Activated CD4-positive, alpha-beta T cell treated with anti-CD3 and anti-CD28 coated beads for 48 hours (primary cell): ENCODE measurements at places on chromosomes 1 and 21.
A peak's percentile ranks its signal among the peaks of the same experiment; 100 is the strongest.

DNA sequence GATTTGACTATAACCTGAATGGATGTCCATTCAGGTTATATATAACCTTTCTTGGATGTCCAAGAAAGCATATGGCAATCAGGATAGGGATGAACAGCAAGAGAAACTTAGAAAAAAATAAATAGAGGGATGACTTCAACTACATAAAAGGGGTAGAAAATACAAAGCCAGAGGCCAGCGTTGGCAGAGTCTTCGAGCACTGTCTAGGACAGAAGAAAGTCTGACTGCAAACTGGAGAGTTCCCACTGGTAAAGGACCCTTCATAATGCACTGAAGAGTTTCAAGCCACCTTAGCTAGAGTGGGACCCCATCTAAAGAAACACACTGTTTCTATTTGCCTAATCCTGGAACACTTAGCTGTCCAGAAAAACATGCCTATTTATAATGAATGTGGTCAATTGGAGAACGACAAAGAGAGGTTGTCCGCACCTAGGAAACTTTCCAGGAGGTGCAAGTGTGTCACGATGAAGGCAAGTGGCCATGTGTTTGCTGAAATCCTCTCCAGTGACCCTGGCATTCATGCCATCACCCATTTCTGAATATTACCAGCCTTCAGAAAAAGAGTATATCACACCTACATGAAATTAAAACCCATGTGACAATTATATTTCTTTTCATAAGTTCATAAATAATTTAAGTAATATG, 215.4 kb downstream of the ZNF648 start:
- DNase-seq = no peak

GRCh38 chr1:52947490-52947889, 20.4 kb downstream of the SCP2 start:
- DNase-seq = no peak

DNA sequence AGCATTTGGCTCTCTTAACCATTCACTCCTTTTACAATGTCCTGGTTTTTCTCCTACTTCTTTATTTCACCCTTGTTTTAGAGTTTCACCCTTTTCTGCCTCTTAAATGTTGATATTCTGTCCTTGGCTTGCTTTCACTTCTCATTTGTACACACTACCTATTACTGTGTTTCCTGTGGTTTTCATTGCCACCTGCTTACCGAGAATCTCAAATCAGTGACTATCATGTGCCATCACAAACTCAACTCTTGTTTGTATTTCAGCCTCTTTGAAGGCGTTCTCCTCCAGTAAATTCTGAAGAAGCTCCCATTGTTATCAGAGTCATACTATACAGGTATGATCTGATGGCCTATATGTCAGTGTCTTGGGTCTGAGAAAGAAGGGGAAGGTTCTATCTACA, 65.7 kb downstream of the NPHS2 start:
- no peak for DNase-seq

GRCh38 chr1:168187177-168187576, 8.4 kb downstream of the TIPRL start:
- DNase-seq = no peak

GRCh38 chr1:213714645-213715044, 273.1 kb upstream of the PROX1 start:
- DNase-seq = no peak

DNA sequence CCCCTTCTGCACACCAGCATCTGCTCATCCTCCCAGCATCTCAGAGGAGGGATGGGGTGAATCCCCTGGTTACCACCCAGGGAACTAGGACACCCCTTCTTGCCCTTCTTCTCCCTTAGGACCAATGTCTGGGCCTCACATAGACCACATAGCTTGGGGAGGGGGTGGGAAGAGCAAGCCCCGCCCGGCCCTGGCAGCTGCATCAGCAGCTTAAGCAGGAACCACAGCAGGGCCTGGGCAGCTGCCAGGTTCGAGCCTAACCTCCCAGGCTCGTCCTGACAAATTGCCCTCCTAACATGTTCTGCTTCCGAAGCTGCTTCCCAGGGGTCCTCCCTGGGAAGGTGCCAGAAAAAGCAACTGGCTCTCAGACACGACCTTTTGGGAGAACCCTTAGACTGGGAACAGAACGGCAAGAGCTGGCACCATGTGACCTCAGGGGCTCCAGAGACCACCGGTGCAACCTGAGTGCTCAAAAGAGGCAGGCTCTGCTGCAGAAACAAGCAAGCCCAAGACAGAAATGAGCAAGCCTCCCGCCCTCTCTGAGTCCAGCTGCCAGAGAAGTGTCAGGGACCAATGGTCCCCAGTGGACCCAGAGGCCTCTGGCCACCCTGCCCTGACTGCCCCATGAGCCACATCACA, 18.4 kb upstream of the CLSTN1 start:
- no peak for DNase-seq

DNA sequence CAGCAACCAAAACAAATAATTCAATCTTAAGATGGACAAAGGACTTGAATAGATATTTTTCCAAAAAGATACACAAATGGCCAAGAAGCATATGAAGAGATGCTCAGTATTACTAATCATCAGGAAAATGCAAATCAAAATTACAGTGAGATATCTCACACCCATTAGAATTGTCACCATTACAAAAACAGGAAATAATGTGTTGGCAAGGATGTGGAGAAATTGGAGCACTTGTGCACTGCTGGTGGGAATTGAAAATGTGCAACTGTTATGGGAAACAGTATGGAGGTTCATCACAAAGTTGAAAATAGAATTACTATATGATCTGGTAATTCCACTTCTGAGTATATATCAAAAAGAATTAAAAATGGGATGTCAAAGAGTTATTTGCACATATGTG, 83.2 kb downstream of the SH3GLB1 start:
- DNase-seq = no peak

- peak; percentile 18 for DNase-seq
Observed at GRCh38 chr1:180586671-180587155, 27.9 kb downstream of the OVAAL start.

GRCh38 chr1:172928412-172928811, 122.3 kb downstream of the TNFSF18 start:
- no peak for DNase-seq

DNA sequence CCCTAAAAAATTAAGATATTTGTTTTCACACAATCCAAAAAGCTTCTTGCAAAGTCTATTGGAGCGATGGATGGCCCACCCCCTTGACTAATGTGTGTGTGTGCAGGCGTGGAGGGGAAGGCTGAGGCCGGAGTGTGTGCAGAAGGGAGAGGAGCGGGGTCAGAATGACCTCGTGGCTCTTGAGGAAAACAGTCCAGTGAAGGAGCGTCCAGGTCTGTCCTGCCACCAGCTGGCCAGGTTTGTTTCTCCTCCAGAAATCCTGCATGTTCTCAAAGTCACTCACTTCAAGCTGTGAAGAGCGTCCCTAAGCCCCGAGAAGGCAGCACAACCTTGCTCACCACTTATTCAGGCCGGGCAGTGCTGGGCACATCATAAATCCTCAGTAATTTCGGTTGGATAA, 69.5 kb upstream of the SSX2IP start:
- no peak for DNase-seq

- no peak for DNase-seq
Observed at GRCh38 chr1:202305168-202305567, 36.6 kb downstream of the UBE2T start.

DNA sequence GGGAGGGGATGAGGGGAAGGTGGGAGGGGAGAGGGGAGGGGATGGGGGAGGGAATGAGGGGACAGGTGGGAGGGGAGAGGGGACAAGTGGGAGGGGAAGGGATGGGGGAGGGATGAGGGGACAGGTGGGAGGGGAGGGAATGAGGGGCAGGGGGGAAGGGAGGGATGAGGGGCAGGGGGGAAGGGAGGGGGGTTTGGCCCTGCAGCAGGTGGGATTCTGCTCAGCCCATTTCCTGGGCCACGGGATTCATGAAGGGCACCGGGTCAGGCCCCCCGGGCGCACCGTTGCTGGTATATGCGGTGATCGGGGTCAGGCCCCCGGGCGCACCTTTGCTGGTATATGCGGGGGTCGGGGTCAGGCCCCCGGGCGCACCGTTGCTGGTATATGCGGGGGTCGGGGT, 15.1 kb upstream of the SAMD11 start:
- no peak for DNase-seq

DNA sequence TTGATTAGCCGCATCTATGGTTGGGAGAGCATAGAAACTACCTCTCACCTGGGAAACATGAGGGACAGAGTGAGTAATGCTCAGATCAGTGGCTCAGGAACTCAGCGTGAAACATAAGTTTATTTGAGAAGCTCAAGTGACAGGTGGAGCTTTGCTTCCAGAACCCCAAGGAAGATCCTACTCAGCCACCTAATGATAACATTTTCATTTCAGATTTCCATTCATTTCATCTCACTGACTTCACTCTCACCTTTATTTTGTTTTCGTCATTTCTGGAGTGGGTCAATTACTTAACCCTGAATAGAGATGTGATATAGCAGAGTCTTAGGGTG, 145.5 kb upstream of the DUSP10 start:
- no peak for DNase-seq
